CD8-positive, alpha-beta memory T cell (primary cell): ENCODE measurements at places on chromosomes 11 and 22.

GRCh38 chr11:31720671-31721365, 90.3 kb downstream of the PAX6 start:
- H3K36me3 ChIP-seq: no peaks in the 10 kb centered on the region
- H3K4me1 ChIP-seq: no peaks in the 10 kb centered on the region
- no peak for DNase-seq
- H3K27me3 ChIP-seq: no peaks in the 10 kb centered on the region
- no peak overlapping the region for H3K27ac ChIP-seq
- H3K4me3 ChIP-seq: no peak overlapping the region

DNA sequence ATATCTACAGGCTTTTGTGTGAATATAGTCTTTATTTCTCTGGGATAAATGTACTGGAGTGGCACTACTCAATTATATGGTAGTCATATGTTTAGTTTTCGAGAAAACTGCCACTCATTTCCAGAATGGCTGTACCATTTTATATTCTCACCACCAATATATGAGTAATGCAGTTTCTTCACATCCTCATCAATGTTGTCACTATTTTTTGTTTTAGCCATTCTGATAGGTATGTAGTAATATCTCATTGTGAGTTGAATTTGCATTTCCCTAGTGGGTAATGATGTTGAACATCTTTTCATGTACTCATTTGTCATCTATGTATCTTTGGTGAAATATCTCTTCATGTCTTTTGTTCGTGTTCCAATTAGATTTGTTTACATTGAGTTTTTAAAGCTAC, 18.0 kb downstream of the ACRV1 start:
- no peak overlapping the region for H3K4me3 ChIP-seq
- H3K27ac ChIP-seq: no peak overlapping the region
- no peaks in the 10 kb centered on the region for H3K27me3 ChIP-seq
- H3K4me1 ChIP-seq: no peaks in the 10 kb centered on the region
- H3K36me3 ChIP-seq: no peaks in the 10 kb centered on the region

GRCh38 chr22:24925586-24926427, 20.7 kb downstream of the LHFPL7 start:
- no peaks in the 10 kb centered on the region for H3K27me3 ChIP-seq
- no peak for DNase-seq
- H3K4me3 ChIP-seq: no peak overlapping the region
- H3K36me3 ChIP-seq: no peaks in the 10 kb centered on the region

DNA sequence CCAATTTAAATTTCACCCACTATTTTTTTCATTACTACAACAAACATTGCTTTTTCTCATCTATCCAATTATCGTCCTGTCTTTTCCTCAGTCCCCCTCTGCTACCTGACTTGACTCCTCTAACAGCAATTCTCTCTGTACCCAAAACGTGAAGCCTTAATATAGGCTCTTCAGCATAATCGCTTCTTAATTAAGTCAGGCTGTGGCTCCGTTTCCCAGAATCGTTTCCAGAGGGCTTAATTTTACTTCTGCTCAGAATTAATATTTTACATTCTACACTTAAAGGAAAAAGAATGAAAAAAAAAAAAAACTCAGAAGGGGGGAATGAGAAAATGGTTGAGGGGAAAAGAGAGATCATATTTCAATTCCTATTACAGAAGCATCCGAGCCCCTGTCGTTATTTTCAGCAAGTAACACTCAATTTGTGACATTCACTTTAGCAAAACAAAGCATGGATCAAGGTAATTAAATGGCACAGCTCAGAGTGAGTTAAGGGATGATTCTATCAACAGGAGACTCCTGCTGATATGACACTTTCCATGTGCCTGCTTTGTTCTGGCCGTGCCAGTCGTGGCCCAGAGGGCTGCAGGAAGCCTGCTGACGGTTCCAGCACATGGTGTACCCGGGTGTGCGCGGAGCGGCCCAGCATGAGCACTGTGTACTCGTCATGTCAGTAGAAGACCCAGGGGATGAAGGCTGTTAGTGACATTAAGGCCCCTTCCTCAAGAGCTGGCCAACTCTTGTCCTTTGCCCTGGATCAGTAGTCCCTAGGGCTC, 272.5 kb downstream of the NTM start:
- no peaks in the 10 kb centered on the region for H3K36me3 ChIP-seq
- DNase-seq: no peak
- H3K4me3 ChIP-seq: no peak overlapping the region
- no peaks in the 10 kb centered on the region for H3K4me1 ChIP-seq
